Vagina (tissue), 2 donors: ENCODE measurements at places on chromosomes 3 and 15. TPM values are rescaled to one million over a fixed set of nuclear protein-coding genes. Genes with fewer than 3 reads are reported as not detected.
A peak's percentile ranks its signal among the peaks of the same experiment; 100 is the strongest.

DNA sequence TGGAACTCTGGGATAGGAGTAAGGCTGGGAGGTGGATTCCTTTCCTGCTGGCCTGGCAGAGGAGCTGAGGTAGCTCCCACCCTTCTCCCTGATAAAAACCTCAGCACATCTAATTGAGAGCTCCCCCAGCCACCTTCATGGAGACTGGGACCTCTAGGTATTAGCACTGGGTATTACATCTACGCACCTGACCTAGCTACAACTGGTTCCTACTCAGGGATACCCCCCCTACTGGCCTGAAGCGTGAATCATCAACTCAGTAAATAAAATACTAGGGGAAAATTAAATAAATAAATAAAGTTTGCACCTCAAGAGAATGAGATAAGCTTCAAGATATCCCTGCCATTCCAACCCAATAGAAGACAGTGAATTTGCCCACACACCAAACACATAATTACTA, 140.4 kb downstream of the NEK10 start:
- no peaks in the 10 kb centered on the region for H3K27me3 ChIP-seq
- no peak for DNase-seq
- no peak overlapping the region for H3K4me3 ChIP-seq
- H3K4me1 ChIP-seq: no peaks in the 10 kb centered on the region
- no peak overlapping the region for H3K27ac ChIP-seq

DNA sequence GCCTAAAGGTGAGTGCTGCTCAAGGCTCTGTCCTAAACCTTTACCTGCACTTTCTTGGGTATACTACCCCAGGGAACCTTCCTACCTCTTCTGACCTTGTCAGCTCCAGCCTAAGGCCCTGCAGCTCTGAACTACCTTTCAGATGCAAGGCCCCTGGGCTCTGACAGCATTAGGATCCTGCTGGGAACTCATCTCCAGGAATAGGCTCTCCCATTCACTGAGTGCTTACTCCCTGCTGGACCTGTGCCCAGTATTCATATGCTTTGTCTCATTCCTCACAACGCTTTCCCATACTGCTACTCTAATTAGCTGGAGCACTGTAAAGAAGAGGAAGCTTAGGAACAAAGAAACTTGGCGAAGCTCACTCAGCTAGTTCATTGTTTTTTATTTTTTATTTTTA, 53.8 kb upstream of the RAB6B start:
- no peaks in the 10 kb centered on the region for H3K27me3 ChIP-seq
- DNase-seq: no peak
- no peak overlapping the region for H3K4me3 ChIP-seq
- no peaks in the 10 kb centered on the region for H3K36me3 ChIP-seq
- H3K4me1 ChIP-seq: peaks cover 13% of the 10 kb centered on the region

- H3K4me3 ChIP-seq: no peak overlapping the region
- no peak for DNase-seq
- H3K36me3 ChIP-seq: no peaks in the 10 kb centered on the region
- no peak overlapping the region for H3K27ac ChIP-seq
- no peaks in the 10 kb centered on the region for H3K27me3 ChIP-seq
Observed at GRCh38 chr15:73897441-73898261, 24.3 kb downstream of the TBC1D21 start.

DNA sequence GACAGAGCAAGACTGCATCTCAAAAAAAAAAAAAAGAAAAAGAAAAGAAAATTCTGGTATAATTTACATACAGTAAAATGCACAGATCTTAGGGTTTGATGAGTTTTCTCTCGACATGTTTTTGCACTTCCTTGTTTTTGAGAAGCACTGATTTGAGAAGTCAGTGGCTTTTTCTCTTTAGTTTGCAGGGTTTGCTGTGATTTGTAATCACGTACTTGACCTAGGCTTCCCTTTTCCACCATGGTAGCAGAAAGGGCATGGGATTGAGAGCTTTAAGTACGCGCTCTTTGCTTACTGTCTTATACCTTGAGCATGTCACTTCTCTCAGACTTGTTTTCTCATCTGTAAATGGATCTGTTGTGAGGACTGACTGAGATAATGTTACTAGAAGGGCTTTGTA, 4.1 kb downstream of the VHL start:
- H3K27me3 ChIP-seq: no peaks in the 10 kb centered on the region
- peaks cover 15% of the 10 kb centered on the region for H3K36me3 ChIP-seq
- H3K27ac ChIP-seq: no peak overlapping the region
- no peak for DNase-seq
- H3K4me3 ChIP-seq: no peak overlapping the region

- H3K36me3 ChIP-seq: no peaks in the 10 kb centered on the region
- DNase-seq: no peak
- peak overlapping the region; percentile 8 for H3K27ac ChIP-seq
Observed at GRCh38 chr15:84750583-84751092, 2.2 kb downstream of the ZNF592 start.

GRCh38 chr3:197532388-197532787, 23.4 kb downstream of the BDH1 start:
- H3K27ac ChIP-seq: no peak overlapping the region
- DNase-seq: no peak
- H3K4me1 ChIP-seq: no peaks in the 10 kb centered on the region
- no peaks in the 10 kb centered on the region for H3K36me3 ChIP-seq

GRCh38 chr3:65604863-65605526, 433.7 kb downstream of the MAGI1 start:
- H3K27me3 ChIP-seq: no peaks in the 10 kb centered on the region
- no peak overlapping the region for H3K4me3 ChIP-seq
- no peaks in the 10 kb centered on the region for H3K36me3 ChIP-seq
- no peak overlapping the region for H3K27ac ChIP-seq
- peaks cover 8% of the 10 kb centered on the region for H3K4me1 ChIP-seq

GRCh38 chr15:85757073-85757938, 37.4 kb downstream of the KLHL25 start:
- no peak for DNase-seq
- no peaks in the 10 kb centered on the region for H3K4me1 ChIP-seq
- no peaks in the 10 kb centered on the region for H3K27me3 ChIP-seq
- no peak overlapping the region for H3K27ac ChIP-seq
- no peaks in the 10 kb centered on the region for H3K36me3 ChIP-seq

DNA sequence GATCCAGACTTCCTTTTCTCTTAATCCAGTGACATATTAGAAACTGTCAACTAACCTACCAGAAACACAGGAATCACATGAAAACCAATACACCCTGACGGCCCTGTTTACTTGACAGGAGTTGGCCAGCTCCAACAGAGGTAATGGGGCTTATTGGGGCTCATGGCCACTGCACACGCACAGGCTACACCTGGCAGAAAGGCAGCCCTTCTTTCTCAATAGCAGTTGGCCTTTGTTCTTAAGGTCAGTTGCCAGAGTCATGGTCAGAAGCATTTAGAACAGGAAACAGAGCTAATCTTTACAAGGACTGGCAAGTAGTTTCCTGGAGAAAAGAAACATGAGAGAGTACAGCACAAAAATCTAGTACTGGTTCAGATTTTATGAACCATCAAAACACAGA, 181.8 kb downstream of the MAGI1 start:
- peaks cover 7% of the 10 kb centered on the region for H3K4me1 ChIP-seq
- H3K36me3 ChIP-seq: no peaks in the 10 kb centered on the region
- no peak for DNase-seq
- H3K4me3 ChIP-seq: no peak overlapping the region

- no peak overlapping the region for H3K4me3 ChIP-seq
- H3K4me1 ChIP-seq: no peaks in the 10 kb centered on the region
- no peaks in the 10 kb centered on the region for H3K27me3 ChIP-seq
- no peaks in the 10 kb centered on the region for H3K36me3 ChIP-seq
Observed at GRCh38 chr3:14771593-14772497, 46.9 kb upstream of the FGD5 start.

GRCh38 chr3:57147071-57147470, 18.1 kb downstream of the IL17RD start:
- peaks cover 15% of the 10 kb centered on the region for H3K4me1 ChIP-seq
- H3K36me3 ChIP-seq: no peaks in the 10 kb centered on the region
- H3K27ac ChIP-seq: no peak overlapping the region
- H3K4me3 ChIP-seq: no peak overlapping the region
- no peak for DNase-seq

DNA sequence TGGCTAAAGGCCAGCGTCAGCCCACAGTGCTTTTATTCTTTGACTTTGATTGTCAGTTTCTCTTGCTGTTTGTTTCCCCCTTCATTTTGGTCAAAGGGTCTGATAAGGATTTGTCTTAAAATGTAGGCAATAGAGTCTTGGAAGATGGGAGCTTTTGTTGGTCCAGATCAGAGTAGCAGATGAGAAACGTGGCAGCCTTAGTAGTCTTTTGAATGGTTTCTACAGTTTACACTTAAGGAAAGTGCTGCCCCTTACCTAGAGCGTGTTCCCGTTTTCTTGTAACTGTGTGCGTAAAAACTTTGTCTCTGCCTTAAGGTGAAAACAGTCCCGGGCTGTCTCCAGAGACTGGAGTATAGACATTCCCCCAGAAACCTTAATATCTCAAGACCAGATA, 630 bp downstream of the LXN start:
- peak overlapping the region; percentile 78 for H3K27ac ChIP-seq
- peaks cover 14% of the 10 kb centered on the region for H3K4me1 ChIP-seq
- peak overlapping the region; percentile 52 for H3K4me3 ChIP-seq

GRCh38 chr3:196546537-196546936, 21.8 kb downstream of the WDR53 start:
- H3K36me3 ChIP-seq: no peaks in the 10 kb centered on the region
- no peak overlapping the region for H3K27ac ChIP-seq
- H3K4me1 ChIP-seq: no peaks in the 10 kb centered on the region
- DNase-seq: no peak
- no peak overlapping the region for H3K4me3 ChIP-seq
- H3K27me3 ChIP-seq: no peaks in the 10 kb centered on the region

DNA sequence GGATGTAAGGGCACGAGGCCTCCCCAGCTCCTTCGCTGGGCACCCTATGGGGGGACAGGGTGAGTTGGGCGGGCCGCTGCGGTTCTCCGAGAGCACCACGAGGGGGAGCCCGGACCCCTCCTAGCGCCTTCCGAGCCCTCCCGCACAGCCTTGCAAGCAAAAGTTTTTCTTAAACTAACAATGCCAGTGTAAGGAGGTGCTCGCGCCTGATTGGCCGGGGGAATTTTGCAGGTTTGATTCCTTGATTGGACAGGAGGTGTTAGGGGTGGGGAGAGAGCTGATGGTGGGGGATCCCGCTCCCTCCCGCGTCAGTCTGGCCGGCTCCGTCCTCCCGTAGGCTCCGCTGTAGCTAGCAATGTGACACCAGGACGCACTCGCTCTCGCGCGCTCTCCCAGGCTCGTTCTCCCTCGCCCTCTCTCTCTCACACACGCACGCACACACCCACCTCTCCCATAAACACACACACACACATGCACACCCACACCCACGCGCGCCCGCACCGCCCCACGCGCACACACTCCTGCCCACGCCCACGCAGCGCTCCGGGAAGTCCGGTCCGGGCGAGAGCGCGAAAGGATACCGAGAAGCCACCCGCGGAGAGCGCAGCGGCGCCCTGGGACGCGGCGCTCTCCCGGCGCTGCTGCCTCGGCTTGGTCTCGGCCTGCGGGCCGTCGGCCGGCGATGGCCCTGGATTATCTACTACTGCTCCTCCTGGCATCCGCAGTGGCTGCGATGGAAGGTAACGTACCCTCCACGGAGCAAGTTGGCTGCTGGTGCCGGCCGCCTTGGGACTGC, at the start of gene EPHB1:
TSS of gene EPHB1 (plus strand) at position 311 of the 796 bp plus-strand sequence.
- no peaks in the 10 kb centered on the region for H3K27me3 ChIP-seq
- no peak within 1 kb of the TSS for H3K27ac ChIP-seq
- peaks cover 24% of the 10 kb centered on the region for H3K4me1 ChIP-seq
- peak; percentile 90 for DNase-seq

DNA sequence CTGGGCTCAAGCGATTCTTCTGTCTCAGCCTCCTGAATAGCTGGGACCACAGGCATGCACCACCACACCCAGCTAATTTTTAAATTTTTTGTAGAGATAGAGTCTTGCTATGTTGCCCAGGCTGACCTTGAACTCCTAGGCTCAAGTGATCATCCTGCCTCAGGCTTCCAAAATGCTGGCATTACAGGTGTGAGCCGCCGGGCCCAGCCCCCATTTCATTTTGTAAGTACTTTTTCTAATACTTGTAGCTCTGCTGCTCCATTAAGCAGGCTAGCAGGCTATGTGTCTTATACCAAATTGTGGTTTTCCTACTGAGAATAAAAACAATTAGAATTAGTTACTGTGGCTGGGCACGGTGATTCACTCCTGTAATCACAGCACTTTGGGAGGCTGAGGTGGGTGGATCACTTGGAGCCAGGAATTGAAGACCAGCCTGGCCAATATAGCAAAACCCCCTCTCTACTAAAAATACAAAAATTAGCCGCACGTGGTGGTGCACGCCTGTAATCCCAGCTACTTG, 22.4 kb downstream of the NIPA1 start:
- no peaks in the 10 kb centered on the region for H3K27me3 ChIP-seq
- DNase-seq: no peak
- H3K4me3 ChIP-seq: no peak overlapping the region
- H3K27ac ChIP-seq: no peak overlapping the region
- peaks cover 9% of the 10 kb centered on the region for H3K4me1 ChIP-seq

DNA sequence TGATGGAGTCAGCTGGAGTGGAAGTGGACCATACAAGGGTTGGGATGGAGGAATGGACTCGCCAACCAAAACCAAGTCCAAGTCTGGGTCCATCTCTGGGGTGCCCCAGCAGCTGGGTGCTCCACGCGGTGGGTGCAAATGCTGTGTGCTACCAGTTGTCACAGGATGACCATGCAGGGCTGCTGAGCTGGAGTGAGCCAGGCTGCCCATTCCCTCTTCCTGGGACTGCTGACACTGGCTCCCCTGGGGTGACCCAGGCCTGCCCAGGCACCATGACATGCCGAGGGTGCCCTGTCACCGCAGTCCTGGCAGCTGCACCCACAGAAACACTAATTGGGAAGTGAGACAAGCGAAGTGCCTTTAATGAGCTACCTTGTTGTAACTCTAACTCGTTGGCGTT, 140.2 kb downstream of the TPRA1 start:
- H3K27ac ChIP-seq: no peak overlapping the region
- peaks cover 4% of the 10 kb centered on the region for H3K4me1 ChIP-seq
- H3K27me3 ChIP-seq: peaks cover 6% of the 10 kb centered on the region
- no peak overlapping the region for H3K4me3 ChIP-seq

DNA sequence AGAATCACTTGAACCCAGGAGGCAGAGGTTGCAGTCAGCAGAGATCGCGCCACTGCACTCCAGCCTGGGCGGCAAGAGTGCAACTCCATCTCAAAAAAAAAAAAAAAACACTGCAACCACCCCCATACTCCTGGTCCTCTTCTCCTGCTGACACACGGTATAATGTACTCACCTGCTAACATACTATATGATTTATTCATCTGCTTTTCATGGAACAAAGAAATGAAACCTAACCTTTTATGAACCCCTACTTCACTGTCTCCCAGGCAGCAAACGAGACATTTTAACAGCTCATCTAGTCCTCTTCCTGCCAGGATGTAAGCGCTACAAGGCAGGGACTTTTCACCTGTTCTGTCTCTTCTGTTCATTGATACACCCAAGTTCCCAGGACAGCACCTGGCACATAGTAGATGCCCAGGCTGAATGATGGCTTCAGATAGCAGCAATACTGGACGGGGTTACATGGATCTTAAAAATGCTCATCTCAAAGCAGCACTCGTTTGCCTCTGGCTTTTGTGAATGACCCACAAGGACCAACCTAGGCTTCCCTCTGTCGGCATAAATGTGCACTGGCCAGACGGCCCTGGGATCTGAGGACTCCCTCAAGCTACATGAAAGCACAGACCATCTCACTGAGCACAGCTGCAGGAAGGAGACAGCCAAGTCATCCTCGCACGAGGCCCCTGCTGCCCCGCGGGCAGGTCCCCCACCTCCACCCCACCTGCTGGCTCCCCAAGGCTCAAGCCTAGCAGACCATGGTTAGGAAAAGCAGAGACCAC, 20.3 kb downstream of the XXYLT1 start:
- H3K4me1 ChIP-seq: peaks cover 36% of the 10 kb centered on the region
- no peaks in the 10 kb centered on the region for H3K27me3 ChIP-seq
- H3K4me3 ChIP-seq: no peak overlapping the region
- H3K27ac ChIP-seq: peak overlapping the region; percentile 75
- H3K36me3 ChIP-seq: no peaks in the 10 kb centered on the region

Gene LRRC34
- 0.49 TPM for total RNA-seq

Gene ZNF717
- total RNA-seq: 13.0 TPM

Gene SHISA5
- total RNA-seq: 133 TPM

Gene COMMD2
- total RNA-seq: 18.9 TPM
